ENCODE measurements at places on chromosomes 6 and 20. TPM values are rescaled to one million over a fixed set of nuclear protein-coding genes. Genes with fewer than 3 reads are reported as not detected.
A peak's percentile ranks its signal among the peaks of the same experiment; 100 is the strongest.

The KHDRBS2 gene
- total RNA-seq: not detected

The RBM24 gene
- total RNA-seq: not detected

The TXLNB gene
- 0.69 TPM for total RNA-seq

The UBE2V1 gene
- total RNA-seq: 124 TPM

The SOX18 gene
- total RNA-seq: 0.51 TPM

GRCh38 chr6:351867-352289, 39.7 kb upstream of the IRF4 start:
- no peak for DNase-seq

GRCh38 chr6:33856655-33857054, 52.9 kb upstream of the MLN start:
- peak; percentile 84 for DNase-seq

GRCh38 chr6:130322673-130323268, 43.0 kb upstream of the TMEM200A start:
- DNase-seq: no peak

- no peak for DNase-seq
Measured at GRCh38 chr20:25065072-25065624, 7.2 kb upstream of the ACSS1 start.

GRCh38 chr20:49797344-49797615, 15.3 kb upstream of the SLC9A8 start:
- DNase-seq: no peak

- DNase-seq: no peak
Measured at GRCh38 chr6:144785056-144785455, 499.9 kb downstream of the UTRN start.

DNA sequence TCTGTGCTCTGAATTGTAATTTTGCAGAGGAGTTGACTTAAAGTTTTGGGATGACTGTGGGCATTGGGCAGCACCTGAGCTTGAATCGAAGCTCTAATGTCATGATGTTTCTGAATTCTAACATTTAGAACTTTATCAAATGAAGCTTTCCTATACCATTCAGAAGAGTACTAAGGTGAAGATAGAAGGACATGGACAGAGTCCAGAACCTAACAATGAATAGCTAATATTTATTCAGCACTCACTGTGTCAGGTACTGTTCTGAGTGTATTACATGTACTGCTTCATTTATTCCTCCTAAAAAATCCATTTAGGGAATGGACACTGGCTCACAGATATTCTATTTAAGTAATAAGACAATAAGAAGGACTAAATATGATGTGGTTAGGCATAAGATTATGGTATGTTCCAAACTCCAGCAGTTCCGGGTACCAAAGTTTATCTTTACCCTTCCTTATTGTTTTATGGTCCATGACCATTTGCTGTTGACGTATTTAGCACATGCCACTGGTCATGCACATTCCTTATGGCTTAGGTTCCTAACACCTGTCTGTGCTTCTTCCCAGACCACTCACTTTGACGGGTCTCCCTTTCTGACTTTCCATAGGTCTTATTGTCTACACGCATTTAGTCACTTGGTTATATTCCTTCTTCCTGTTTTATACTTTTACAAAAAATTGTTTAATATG, 20.3 kb downstream of the BCKDHB start:
- no peak for DNase-seq

DNA sequence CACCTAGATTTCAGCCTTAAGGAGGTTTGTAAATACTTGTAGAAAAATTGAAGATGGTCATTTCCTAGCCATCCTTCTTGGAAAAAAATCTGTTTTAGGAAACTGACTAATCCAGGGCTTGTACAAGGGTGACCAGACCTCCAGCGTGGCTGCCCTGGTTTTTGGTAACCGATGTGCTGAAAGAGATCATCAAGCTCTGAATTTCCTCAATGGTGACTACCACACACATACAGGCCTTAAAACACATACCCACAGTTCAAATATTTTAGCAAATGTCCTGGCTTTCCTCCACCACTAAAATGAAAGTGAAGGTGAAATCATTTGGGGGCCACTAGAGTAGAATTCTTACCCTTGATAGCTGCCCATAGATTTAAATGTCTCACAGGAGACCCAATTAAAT, 215.3 kb upstream of the SUPT3H start:
- no peak for DNase-seq

DNA sequence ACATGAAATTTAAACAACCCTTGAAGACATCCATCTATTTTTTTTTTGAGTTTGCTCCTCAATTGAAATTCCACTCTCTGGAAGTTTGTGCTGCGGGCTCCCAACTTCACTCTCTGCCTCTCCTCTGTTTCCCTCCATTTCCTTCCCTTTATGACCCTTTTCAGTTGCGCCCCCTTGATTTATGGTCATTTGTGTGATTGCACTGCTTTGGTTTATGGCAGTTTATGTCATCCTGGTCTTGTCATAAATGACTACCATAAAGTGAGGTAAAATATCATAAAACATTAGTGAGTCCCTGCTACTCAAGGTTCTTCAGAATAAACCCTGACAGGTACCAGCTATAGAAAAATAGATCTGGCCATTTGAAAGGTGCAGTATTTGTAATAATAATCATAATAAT, 348.3 kb upstream of the ZFP64 start:
- DNase-seq: no peak

GRCh38 chr6:111107589-111107988, 20.3 kb downstream of the SLC16A10 start:
- no peak for DNase-seq

GRCh38 chr20:44732327-44732726, 13.3 kb upstream of the KCNK15 start:
- DNase-seq: no peak

DNA sequence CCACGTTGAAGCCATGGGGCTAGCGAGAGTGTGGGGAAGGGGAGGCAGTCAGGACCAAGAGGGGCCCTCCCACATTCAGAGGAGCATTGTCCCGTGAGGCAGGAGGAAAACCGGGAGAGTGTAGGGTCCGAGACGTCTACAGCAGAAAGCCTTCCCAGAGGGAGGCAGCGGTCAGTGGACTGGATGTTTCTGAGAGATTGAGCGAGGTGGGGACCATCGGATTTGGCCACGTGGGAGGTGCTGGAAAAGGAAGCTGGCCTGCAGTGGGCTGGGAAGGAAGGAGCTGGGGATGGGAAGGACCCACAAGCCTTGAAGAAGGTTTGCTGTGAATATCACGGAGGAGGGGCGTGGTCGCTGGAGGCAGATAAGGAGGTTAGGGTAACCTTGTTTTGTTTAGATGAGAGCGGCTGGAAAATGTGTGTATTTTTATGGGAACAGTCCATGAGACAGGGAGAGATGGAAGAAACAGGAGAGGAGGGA, 119.0 kb upstream of the RNF24 start:
- no peak for DNase-seq

DNA sequence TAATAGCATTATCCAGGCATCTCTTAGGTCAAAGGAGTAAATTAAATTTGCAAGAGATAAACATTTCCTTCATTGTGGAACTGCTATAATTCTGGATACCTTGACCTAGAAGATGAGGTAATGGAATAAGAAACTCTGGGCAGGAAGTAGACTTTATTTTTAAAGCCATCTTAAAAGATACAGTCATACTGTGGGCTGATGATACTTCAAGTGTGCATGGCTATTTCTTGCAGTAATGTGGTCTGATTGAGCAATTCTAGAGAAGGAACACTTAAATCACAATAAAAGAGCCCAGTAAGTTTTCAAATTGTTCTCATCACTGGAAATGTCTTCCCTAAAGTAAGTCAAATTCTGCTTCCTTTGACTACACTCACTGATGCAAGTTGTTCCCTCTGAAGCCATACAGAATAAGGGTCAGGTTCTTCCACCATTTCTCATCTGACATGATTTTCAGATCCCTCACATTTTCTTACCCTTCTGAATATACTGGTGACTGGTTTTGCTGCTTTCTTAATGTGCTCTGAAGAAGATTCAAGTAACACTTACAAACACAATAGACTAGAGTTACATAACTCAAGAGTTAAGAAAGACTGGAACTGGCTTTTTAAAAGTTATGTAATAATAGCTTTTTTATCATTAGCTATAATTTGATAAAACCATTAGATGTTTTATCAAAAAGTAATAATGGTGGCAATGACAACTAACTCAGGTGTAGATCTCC, 62.6 kb upstream of the TMEM244 start:
- no peak for DNase-seq

DNA sequence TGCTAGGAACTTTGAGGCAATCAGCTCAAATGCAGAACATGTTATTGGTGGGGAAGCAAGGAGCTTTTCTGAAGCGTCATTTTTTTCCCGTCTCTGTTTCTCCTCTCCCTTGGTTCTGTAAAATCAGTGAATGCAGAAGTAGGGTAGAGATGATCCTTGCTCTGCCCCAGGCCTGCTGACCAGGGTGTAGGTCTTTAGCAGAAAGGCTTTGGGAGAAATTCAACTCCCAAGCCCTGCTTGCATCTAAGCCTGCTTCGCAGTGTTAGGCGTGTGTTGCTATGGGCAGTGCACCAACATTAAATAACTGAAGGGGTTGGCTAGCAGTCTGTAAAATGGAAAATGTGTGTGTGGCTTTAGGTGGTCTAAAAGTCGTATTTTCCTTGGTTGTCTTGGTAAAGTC, 45.9 kb downstream of the SASH1 start:
- no peak for DNase-seq

DNA sequence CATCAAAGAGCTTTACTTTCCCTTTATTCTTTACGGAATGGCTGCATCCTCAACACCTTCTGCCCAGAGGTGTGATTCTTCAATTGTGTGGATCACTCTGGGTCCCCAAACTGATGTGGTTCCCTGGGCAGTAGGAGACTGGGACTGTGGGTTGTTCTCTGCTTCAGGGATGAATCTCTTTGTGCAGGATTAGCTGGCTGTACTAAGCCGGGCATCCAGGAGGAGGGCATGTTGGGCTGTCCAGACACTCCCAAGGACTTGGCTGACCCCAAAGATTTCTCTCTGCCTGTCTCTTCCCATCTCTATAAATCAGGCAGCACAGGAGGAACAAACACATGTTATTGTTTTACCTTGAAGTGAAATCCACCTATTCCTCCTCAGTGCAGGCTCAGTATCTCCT, 15.3 kb downstream of the FARS2 start:
- no peak for DNase-seq

DNA sequence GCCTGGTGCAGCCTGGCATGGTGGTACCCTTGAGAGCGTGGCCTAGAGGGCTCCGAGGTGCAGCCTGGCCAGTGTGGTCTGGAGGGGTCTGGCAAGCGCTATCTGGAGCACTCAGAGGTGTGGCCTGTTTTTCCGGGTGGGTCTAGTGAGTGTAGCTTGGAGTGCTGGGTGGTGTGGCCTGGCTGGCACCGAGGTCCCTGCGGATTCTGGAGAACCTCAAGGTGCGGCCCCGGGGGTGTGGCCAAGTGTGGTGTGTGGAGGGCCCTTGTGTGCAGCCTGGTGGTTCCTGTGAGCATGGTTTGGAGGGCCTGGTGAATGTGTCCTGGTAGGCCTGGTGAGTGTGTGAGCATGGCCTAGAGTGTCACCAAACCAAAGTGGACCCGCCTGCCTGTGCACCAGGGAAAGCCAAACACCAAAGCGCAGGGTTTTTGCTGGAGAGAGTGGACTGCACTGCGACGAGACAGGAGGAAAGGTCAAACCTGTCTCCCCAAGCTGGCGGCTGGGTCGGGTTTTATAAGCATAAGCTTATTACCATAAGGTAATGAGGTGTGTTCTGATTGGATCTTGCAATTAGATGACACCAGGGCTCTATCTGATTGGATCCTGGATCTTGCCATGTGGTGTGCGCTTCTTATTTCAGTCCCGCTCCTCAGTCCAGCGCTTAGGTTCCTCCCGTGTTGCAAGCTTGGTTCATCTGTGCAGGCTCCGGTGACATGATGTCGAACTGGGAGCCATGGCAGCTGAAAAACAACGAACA, 35.7 kb downstream of the IGF2R start:
- no peak for DNase-seq

DNA sequence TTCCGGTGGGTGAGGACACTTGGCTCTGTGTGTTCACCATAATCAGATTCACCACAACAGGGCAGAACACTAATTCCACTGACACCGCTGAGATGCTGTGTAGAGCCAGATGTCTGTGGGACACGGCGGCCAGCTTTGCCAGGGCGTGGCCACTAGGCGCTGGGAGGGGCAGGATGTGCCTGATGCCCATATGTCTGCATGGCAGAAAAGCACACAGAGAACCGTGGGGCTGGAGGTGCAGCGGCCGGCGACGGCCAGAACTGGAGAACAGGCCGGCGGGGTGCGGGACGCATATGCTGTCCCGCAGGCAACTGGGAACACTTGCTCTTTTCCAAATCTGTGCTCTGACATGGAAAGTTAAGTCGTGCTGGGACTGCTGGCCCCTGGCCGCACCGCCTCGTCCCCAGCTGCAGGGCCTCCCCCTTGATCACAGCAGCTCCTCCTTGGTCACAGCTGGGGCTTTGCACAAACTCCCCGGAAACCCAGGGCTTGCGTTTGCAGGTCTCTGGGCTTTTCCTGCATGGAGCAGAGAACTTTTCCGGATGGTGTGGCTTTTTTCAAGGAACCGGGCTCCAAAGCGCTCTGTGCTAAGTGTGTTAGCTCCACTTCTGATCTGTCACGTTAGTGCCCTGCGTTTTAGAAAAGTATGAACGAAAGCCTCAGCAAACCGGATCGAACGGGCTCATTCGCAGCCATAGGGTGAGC, 31.1 kb downstream of the NTSR1 start:
- DNase-seq: peak; percentile 72

DNA sequence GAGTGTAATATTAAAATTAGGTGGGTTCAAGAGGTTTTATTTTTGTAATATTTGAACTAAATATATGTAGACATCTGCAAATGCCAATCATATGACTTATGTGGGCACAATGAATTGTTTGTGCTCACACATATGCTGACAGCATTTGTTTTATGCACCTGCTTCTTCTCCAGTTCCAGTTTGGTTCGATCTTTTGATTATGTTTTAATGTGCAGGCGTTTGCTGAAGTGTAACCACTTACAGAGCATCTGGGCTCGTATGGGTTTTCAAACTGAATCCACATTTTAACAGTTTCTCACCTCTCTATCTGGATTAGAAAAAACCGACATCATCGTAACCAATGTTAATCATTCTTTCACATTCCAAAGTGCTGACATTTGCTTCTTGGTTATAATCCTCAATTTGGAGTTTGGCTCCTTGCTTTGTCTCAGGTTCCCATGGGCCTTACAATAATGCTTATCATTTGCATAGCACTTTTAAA, 129.1 kb upstream of the SPACA1 start:
- no peak for DNase-seq

DNA sequence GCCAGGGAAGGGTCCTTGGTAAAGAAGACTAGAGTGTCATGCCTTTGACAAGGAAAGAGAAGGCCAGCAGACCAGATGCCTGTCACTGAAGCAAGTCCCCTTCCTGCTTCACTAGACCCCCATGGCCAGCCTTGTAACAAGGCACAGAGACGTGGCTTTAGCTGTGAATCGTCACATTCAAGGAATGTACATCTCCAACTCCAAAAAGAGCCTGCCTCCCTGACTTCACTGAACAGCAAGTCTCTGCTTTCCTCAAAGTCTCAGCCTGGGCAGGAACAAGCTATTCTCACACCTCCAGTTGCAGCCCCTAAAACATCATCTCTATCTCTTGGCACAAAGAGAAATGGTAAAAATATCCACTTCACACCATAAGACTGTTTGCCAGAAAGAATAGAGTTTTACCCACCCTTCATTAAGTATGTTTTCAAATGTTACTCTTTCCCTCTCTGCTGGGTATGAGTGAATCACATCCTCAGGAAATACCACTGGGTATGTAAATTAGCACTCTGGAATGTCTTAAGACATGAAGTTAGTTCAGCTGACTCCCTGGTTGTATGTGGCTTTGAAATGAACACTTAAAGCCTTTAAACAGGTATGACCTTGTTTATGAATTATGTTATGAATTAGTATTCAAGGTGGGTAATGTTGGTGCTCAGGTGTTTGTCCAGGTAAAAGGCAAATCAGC, 46.4 kb upstream of the NT5E start:
- DNase-seq: no peak

GRCh38 chr6:129186988-129187387, 304.1 kb downstream of the LAMA2 start:
- no peak for DNase-seq

GRCh38 chr6:15242937-15243614, 2.8 kb upstream of the JARID2 start:
- no peak for DNase-seq

Measured in activated naive CD8-positive, alpha-beta T cell treated with anti-CD3 and anti-CD28 coated beads, Interleukin-2, amount 10 ng/mL, durations not matched to agents 7 days and 5 days (primary cell).